Common myeloid progenitor, CD34-positive (primary cell): ENCODE measurements at places on chromosomes 1 and 21.

- DNase-seq, result peak; percentile 98
Measured at GRCh38 chr1:207823880-207824566, 72.2 kb downstream of the CD46 start.

- peak; percentile 16 for DNase-seq
Measured at GRCh38 chr1:70745199-70745598, 302.4 kb downstream of the PTGER3 start.

DNA sequence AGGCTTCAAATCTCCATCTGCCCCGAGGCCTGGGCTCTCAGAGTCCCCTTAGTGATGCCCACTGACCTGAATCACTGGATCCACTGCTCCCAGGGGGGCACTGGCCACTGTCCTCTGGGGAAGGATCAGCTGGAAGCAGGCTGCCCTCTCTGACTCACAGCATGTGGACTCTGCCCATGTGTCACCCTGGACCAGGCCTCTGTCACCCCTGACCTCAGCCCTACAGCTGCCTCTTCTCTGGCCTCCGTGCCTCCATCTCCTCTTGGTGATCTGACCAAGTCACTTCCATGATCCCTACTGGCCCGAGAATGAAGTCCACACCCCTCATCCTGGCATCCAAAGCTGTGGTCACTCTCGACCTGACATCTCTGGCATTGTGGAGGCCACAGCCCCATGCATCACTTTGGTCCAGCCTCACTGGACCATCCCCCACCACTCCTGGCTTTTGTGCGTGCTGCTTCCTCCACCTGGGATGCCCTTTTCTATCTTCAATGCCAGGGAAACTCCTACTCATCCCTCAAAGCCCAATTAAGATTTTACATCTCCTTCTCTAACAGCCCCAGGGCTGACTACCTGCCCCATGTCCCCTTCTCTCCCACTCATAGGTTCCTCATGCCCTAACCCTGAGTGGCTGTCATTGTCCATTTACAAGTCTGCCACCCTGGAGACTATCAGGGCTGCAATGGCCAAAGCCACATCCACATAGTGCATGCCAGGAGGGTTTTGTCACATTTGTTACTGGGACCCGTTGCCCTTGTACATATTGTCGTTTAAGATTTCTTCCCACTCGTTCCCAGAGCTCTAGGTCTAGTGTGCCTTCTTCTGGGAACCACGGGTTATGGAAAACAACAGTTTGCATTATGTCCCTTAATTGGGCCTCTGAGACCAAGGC is 685.0 kb downstream of the MATN1 start:
- no peak for DNase-seq

DNA sequence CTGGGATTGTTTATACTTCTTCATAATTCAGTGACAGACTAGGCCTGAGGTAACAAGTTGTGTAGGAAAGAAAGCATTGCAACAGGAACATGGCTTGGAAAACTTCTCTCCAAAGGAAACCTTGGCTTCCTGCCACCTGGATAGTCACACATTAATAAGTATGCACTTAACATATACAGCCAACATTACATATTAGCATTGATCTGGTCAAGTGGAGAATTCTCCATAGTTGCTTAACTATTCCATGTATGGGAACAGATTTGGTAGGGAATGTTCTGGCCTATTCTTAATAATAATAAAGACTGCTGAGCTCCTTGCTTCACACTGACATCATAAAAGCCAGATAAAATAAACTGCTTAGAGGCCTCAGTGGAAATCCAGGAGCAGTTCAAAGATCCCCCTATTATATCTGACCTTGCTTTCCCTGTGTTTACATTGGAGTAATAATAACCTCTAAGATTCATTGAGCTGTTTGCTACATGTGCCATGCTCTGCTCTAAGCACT is 27.2 kb upstream of the NFIA start:
- no peak for DNase-seq

DNA sequence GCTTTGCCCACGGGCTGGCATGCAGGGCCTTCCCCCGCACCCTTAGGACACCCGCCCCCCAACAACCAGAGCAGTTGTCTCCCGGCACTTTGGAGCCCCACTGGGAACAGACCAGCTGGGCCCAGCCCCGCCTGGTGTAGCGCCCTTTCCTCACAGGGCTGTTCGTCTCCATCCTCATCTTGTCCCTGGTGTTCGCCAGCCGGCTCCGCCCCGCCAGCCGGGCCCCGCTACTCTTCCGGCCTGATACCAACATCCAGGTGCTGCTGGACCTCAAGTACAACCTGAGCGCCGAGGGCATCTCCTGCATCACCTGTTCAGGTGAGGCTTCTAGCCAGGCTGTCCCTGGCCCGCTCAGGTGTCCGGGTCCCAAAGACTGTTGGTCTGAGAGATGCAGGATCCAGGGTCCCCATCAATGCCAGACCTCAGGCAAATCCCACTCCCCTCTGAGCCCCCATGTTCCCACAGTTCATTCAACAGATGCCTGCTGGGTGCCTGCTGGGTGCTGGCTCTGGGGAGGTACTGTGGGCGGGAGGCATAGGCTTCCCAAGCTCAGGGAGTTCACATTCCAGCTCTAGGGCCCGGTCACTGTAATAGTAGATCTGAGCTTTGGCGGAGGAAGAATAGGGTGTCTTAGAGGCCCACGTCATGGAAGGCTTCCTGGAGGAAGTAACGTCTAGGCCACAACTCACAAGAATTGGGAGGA is 41.7 kb downstream of the DISP3 start:
- DNase-seq, result no peak

DNA sequence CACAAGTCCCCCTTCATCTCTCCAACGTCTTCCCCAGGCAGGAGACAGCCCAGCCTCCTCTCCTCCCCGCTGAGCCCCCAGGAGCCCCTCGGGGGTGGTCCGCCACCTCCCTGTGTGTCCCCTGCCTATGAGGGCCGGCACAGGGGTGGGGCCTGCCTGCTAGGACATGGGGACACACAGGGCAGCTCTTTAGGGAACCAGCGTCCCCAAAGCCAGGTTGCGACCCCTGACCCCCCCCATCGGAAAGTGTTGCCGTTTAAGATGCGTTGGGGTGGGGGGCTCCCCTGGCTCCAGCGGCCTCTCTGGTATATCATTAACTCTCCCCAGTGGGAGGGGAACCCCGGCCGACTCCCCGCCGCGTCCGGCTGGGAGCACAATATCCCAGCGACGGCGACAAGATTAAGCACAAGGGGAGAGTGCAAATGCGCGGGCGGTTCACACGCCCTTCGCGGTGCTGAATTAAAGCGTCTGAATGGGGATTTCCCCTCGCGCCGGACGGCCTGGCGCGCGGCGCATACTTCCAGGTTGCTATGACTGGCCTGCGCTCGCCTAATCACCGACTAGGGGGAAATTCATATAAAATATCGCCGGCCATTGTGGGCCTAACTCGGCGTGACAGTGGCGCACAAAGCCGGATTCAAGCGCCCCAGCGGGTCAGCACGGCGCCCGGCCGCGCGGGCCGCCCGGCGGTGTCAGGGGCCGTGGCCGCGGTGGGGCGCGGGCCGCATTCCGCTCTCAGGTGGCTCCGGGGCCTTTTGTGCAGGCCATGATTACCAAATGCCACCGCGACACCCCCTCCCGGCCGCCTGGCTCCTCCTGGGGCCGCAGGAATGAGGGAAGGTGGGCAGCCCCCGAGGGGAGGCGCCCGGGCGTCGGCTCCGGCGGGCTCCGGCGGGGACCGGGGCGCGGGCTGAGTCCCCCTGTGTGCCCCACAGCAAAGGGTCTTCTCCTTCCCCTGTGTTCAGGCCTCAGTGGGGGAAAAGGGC is 30.9 kb downstream of the WNT3A start:
- peak; percentile 89 for DNase-seq

- DNase-seq, result peak; percentile 15
Measured at GRCh38 chr21:28229814-28230213, 762.9 kb downstream of the LTN1 start.

DNA sequence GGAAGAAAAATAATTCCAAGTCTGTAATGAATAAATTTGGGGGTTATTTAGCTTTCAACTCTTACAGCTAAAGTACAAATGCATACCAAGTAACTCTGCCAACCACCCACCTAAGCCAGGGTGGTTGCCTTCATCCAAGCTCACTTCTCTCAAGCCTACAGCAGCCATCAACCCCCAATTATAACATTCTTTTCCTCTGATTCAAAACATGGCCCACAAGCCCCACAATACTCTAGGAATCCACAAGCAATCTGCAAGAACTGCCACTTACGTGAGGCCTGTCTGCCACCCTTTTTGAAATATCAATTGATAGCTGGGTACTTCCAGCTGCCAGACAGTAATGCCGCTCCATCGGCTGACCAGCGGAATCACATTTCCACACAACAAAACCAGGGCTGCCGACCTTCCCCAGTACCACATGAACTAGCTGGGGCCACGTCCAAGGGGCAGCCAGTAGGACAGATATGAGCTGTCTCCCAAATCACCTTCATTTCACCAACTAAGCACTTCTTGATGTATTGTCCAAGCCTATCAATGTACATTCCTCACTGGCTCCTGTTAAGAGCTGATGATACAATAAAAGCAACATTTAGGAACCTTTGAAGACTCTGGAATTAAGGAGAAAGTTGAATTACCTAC is 3.2 kb downstream of the LBR start:
- DNase-seq, result no peak

GRCh38 chr1:78237364-78237916 is 191.7 kb downstream of the GIPC2 start:
- DNase-seq, result no peak

DNA sequence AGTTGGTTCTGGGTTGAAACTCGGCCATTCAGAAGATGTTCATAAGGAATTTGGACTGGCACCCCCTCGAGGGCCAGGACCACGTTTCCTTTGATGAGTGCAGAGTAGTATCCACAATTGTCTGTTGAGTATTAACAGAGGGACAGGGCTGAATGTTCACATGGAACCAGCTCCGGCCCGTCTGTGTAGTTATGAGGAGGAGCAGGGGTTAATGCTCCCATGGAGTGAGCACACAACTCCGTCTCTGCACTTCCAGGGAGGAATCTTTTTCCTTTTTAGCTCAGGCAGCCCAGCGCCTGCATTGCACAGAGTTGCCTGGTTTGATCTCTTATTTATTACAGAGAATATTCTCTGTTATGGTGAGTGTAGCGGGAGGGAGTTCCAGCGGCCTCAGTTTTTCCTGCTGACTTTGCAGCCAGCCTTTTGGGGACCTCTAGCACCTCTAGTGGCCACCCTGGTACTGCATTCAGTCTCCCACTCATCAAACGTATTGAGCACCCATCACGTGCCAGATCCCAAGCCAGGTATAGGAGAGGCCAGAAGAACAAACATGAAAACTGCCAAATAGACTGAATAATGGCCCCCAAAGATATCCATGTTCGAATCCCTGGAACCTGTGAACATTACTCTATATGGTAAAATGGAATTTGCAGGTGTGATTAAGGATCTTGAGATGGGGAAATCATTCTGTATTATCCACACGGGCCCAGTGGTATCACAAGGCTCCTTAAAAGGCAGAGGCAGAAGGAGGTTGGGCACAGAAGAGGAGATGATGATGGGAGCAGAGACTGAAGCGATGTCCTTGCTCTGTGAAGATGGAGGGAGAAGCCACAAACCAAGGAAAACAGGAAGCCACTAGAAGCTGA is 167.7 kb upstream of the CSF3R start:
- DNase-seq, result peak; percentile 42

DNA sequence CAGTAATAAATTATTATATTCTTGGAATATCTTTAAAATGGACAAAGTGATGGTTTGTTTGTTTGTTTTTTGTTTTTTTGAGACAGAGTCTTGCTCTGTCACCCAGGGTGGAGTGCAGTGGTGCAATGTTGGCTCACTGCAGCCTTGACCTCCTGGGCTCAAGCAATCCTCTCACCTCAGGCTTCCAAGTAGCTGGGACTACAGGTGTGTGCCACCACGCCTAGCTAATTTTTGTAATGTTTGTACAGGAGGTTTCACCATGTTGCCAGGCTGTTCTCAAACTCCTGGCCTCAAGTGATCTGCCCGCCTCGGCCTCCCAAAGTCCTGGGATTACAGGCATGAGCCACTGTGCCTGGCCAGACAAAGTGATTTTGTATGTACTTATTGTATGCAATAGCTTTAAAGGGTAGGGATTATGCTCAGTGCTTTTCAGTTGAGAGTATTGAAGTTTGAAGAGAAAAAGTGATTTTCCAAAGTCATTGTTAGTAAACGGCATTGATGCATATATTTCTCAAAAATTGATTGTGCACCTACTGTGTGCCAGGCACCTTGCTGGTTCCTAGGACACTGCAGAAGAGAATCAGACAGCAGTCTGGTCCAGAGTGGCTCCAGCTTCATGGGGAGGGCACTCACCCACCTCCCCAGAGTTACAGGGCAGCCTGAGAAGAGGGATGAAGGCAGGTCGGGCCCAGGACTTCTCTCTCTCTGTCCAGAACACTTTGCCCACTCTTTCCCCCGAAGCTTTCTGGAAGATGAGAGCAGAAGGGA is 34.2 kb upstream of the TTC22 start:
- no peak for DNase-seq

DNA sequence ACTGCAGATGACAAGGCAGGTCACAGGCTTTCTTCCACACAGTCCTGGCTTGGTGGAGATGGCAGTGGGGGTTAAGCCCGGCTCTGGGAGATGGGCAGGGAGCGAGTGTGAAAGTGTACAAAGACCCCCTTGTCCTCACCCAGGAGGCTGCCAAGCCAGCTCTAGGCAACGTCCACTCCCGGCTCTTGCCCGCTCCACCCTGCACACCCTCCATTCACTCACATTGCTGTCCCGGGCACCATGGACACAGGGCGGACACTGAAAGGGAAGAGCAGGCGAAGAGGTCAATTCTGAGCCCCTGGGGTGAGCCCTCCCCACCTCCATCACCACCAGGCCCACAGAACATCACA is 8.9 kb downstream of the COL16A1 start:
- DNase-seq, result no peak

GRCh38 chr1:176604461-176604860 is 141.5 kb downstream of the PAPPA2 start:
- DNase-seq, result no peak

GRCh38 chr1:16913181-16913832 is 8.4 kb upstream of the CROCC start:
- DNase-seq, result no peak

- no peak for DNase-seq
Measured at GRCh38 chr1:37392051-37392450, 82.3 kb upstream of the ZC3H12A start.

GRCh38 chr1:171427852-171428471 is 57.4 kb upstream of the PRRC2C start:
- DNase-seq, result no peak

GRCh38 chr1:68010090-68010489 is 40.3 kb downstream of the DIRAS3 start:
- peak; percentile 6 for DNase-seq

DNA sequence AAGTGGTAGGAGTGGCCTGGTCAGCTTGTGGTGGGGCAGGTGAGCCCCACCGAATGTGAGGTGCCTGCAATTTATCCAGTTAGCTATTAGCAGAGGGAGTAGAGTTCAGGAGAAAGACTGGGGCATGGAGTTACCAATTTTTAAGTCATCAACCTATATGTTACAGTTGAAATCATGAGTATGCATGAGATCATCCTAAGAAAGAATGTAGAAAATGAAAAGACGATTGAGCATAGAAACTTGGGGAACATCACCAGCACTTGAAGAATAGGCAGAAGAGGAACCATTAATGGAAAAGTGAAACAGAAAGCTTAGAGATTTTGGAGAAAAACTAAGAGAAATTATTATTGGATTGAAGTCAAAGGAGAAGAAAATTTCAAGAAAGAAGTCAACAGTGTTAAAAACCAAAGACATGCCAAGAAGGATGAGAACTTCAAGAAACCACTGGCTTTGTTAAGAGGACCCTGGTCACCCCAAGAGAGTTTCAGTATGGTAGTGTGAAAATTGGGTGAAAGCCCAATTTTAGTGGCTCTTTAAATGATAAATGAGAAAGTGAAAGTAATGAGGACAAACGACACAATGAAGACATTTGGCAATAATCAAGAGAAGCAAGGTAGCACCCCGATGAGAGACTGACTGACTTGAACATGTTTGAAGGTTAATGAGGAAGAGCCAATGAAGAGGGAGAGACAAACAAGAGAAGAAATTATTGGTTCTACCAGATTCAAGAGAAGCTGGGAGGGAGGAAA is 36.7 kb downstream of the DNASE2B start:
- DNase-seq, result peak; percentile 67
